ENCODE measurements at places on chromosomes 12 and 14.

DNA sequence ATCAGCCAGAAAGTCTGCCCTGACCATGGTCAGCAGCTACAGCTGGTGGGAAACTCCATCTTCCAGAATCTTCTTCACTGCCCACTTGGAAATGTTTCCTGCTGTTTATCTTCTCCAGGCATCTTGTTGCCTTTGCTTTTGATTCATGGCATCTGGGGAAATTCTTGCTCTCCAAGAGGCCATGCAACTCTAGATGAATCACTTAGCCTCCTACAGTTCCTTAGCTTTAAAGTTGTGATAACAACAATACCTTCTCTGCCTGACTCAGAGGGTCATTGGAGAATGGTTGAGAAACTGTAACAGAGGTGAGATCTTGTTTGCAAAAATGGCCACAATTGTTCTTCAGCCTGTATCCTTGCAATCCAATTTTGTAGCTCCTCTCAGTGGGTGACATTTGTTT, 121.0 kb upstream of the VRK1 start:
- DNase-seq: no peak

GRCh38 chr12:74488134-74488533, 49.5 kb upstream of the ATXN7L3B start:
- no peak for DNase-seq

DNA sequence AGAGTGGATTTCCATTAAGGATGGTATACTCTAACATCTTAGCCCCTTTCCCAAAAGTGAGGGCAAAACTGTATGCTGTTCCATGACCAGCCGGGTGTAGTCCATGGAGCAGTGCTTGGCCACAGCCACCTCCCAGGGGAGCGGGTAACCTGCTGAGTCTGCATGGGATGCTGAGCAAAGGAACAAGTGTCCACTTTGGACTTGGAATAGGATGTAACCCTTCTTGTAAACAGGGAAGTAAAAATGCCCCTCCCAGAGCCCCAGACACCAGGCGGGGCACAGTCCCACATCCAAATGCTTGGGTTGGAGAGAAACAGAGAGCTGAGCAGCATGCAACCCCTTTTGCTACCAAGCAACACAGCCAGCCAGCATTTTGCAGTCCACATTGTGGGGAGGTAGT, 65.6 kb downstream of the ACTN1 start:
- no peak for DNase-seq

GRCh38 chr14:30779210-30779609, 95.1 kb upstream of the COCH start:
- DNase-seq: no peak

GRCh38 chr14:49953196-49953595, 60.3 kb downstream of the ARF6 start:
- DNase-seq: no peak

DNA sequence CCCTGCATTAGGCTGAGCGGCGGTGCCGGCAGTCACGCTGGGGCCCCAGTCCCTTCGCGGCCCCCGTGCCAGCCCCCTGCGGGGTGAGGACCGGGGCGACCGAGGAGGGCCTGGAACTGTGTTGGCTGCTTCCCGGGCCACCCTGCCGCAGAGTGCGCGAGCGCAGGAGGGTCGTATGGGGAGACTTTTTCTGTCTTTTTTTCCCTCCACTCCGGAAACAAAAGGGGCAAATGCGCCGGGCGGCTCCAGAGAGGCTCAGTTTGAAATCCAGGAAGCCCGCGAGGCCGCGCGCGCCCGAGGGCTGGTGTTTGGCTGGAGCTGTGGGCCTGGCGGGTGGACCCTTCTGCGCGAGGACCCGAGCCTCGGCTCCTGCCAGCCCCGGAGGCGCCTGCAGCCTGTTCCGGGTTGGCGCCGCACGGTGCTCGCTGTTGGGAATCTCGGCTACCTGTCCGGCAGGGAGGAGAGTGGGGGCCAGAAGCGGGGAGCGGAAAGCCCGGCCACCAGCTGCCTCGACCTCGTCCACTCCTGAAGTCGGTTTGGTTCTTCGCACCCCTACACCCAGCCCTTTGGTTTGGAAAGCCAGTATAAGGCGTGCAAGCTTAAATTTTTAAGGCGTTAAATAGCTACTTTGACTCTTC, 638 bp downstream of the PLEKHG3 start:
- DNase-seq: peak; percentile 52
